ENCODE measurements at places on chromosomes 12 and 14.

DNA sequence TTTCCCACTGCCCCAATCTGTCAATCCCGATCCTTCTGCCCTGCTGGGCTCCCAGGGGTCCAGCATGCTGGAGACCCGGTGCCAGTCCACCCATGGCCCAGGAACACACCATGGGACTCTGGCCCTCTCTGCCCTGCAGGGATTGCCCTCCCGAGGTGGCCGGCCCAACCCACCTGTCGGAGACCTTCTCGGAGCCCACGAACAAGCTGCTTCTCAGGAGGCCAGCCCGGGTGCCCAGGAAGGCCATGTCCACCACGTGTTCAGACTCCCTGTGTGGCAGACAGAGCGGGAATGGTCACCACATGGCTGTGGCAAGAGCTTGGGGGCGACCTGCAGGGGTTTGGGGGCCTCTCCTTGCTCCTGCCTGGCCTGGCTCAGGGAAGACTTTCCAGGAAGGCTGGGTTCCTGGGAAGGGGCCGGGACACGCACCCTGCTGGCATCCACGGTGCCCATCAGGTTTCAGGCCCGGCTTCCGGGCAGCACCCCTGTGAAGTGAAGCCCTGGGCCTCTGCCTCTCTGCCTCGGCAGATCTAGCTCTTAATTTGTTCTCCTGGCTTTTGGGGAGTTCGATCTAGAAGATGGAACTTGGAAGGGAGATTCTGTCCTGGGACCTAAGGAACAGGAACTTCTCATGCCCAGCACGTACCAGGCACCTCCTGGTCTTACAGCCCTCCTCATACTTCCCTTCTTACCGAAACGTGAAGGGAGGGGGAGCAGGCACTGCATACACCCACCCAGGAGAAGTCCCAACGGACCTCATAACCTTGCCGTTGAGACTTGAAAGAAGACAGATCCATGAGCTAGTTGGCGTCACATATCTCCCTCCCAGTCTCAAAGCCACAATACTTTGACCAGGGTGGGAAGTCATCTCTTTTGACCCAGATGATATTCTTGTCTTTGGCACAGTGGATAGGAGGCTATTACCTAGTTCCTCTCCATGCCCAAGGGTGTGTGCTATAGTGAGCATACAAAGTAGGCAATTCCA is 26.3 kb downstream of the LRTM2 start:
- no peak for DNase-seq

- DNase-seq: no peak
Observed at GRCh38 chr12:119710965-119711551, 43.1 kb downstream of the PRKAB1 start.

GRCh38 chr12:67624355-67624754 is 24.2 kb upstream of the DYRK2 start:
- no peak for DNase-seq

DNA sequence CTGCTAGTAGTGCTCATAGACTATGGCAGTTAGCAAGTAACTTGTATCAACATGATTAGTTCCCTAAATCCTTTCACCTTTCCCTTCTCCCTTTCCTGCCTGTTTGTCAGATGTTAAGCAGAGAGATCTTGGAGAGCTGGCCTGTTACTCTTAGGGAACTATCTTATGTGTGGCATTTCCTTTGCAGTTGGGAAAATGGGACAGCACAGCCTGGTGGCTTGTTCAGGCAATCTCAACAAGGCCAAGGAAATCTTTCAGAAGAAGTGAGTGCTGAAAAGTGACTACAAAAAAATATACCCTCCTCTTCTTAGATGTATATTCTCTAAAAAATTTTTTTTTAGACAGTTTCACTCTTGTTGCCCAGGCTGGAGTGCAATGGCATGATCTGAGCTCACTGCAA is 7.4 kb downstream of the PARP2 start:
- DNase-seq: no peak

DNA sequence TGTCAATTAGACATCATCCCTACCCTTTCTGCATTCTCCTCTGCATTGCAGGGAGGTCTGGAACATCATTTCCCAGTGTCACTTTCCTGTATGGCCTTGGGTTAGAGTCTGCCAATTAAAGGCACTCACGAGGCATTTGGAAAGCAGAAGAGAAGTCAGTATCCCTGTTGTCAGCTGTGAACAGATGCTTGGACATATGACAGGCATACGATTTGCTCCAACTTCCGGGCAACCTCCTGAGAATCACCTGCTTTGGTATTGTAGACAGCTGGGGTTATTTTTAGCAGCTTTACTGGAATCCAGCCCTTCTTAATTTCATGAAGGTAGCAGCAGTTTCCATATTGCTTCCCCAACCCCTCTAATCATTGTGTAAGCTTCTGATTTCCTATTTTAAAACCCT is 88.7 kb upstream of the DHRS4 start:
- no peak for DNase-seq

GRCh38 chr12:54879579-54879978 is 25.3 kb downstream of the MUCL1 start:
- no peak for DNase-seq

DNA sequence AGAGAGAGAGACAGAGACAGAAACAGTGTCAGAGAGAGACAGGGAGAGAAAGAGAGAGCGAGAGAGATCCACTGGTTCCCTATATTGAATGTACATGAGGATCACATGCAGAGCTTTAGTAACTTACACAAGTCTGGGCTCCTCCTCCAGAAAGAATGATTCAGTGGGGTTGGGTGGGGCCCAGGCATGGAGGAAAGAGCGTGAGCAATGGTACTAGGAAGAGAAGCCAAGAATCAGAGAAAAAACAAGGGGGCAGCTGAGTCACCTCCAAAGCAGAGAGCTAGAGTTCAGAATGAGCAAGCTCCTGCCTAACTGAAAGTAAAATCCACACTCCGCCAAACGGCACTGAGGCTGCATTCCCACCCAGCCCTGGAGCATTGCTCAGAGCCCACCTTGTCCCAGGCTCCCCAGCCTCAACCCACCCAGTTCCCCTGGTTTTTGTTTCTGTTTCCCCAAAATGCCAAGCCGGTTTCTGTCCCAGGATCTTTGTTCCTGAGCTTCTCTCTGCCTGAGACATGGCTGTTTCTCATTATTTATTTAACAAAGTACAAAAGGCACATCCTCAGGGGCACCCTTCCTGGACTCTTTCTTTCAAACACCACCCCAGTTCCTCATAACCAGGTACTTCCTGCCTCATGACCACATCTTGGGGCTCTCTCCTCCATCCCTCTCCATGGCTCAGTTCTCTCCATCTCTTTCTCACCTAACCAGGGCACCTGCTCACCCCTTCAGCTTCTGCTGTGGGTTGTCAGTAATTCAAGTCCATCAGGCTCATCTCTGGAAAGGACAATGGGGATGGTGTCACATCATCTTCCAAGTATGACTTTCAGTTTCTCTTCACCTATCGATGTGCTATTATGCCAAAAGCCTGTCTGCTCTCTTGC is 670.3 kb upstream of the TBX3 start:
- no peak for DNase-seq

DNA sequence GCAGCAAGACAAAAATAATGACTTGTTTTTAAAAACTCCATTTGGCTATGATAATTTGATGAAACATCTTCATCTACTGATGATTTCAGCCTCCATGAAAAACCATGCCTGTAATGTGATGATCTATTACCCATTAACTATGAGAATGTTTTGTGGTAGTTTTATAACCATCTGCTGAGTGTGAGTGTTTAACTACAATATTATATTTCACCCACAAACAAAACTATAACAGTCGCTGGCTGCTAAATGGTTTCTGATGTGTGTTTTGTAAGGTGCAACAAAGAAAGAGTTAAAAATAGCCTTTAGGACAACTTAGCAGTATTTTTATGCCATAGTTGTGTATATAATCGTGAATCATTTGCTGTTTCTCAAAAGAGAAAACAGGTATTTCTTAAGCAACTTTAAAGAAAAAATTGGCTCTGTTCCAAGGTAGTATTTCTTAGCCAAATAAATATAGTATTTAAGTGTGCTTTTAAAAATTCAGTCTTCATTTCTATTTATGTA is 4.9 kb downstream of the PTHLH start:
- no peak for DNase-seq

DNA sequence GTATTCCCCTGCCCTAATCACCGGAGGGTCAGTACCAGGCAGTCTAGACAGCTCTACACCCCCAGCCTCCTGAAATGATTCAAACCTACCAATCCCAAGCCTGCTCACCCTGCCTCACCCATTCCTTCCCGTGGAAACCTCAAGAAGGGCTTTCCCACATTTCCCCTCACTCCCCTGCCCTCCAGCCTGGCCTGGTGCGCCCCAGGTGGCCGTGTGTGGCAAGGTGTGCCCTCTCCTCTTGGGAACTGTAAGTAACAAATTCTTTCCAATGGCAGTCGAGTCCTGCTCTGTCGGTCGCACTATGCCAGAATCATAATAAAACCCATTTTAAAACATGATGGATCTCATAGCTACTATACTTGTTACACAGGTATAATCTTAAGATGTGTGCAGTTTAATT is 13.9 kb upstream of the DEGS2 start:
- DNase-seq: no peak

- no peak for DNase-seq
Observed at GRCh38 chr12:50100561-50100960, 3.2 kb upstream of the GPD1 start.

Data from DND-41 (cell line).